Dorsolateral prefrontal cortex (tissue), 122 donors: ENCODE measurements at places on chromosomes 13 and 19. TPM values are rescaled to one million over a fixed set of nuclear protein-coding genes. Genes with fewer than 3 reads are reported as not detected.

MTRF1 gene
- 18.5 TPM for total RNA-seq

GRCh38 chr19:2555422-2556220, 79.7 kb downstream of the GADD45B start:
- DNase-seq = no peak

DNA sequence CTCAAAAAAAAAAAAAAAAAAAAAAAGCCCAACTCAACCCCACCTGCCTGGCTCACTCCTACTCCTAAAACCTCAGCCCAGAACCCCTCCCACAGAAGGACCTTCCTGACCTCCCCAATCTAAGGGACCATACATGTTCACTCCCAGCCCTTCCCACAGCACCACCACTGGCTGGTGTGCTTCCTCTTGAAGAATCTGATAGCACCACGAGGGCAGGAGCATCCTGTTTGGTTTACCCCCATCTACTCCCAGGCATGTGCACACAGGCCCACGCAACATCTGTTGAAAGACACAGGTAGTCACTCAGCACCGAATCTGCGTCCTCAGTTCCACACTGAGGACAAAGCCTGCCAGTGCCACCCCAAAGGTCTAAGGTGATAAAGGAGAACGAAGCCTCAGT, 8.2 kb downstream of the LATS2 start:
- DNase-seq = no peak

DNA sequence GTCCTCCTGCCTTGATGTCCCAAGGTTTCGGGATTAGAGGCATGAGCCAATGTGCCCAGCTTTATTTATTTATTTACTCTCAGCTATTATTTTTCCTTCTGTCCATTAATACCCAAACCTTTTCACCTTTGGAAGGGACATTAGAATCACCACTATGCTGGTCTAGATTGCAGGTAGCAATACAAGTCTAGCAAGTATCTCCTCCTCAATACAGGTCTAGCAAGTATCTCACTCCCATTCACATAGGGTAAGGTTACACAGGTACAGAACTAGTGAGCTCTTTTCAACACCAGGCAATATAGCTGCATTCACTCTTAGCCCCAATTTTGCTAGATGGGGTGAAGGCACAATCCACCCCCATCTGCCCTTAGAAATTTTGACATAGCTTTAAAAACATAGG, 17.4 kb upstream of the SPRYD7 start:
- no peak for DNase-seq

LRRC63 gene
- 0.38 TPM for total RNA-seq

DNA sequence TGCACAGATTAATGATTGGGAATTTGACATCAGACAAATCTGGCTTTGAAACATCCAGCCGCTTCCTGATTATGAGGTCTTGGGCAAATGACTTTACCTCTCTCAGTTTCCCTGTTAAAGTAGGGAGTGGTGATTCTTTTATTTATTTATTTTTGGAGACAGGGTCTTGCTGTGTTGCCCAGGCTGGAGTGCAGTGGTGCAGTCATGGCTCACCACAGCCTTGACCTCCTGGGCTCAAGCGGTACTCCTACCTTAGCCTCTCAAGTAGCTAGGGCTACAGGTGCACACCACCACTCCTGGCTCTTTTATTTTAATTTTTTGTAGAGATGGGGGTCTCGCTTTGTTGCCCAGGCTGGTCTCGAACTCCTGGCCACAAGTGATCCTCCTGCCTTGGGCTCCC, 2.7 kb downstream of the PSMD8 start:
- DNase-seq = no peak

U2AF1L4 gene
- 43.1 TPM for total RNA-seq

GRCh38 chr19:9972103-9972502, 35.8 kb upstream of the OLFM2 start:
- no peak for DNase-seq

PSG3 gene
- total RNA-seq = not detected

DCLK1 gene
- total RNA-seq = 261 TPM

KLK3 gene
- not detected for total RNA-seq

- DNase-seq = no peak
Measured at GRCh38 chr19:2747349-2747748, 7.5 kb upstream of the SLC39A3 start.

SPIB gene
- total RNA-seq = not detected

DNA sequence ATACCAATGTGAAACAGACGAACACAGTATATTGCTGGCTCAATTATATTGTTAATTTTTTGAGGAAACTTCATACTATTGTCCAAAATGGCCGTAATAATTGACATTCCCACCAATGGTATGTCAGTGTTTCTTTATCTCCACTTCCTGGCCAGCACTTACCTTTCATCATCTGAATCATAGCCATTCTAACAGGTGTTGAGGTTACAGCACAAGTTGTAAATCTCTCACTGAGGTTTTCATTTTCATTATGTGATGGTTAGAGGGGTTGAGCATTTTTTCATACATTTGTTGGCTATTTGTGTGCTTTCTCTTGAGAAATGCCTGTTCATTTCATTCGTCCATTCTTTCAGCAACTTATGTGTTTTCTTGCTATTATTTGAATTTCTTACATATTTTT, 824.0 kb downstream of the UQCRFS1 start:
- no peak for DNase-seq

GRCh38 chr19:45477713-45478453, 10.1 kb downstream of the FOSB start:
- no peak for DNase-seq
